NCI-H2029 (cell line): ENCODE measurements at places on chromosomes 3 and 15.
A peak's percentile ranks its signal among the peaks of the same experiment; 100 is the strongest.

- DNase-seq, result no peak
These were observed 47.4 kb upstream of the TPM1 start for GRCh38 chr15:62994975-62995681.

DNA sequence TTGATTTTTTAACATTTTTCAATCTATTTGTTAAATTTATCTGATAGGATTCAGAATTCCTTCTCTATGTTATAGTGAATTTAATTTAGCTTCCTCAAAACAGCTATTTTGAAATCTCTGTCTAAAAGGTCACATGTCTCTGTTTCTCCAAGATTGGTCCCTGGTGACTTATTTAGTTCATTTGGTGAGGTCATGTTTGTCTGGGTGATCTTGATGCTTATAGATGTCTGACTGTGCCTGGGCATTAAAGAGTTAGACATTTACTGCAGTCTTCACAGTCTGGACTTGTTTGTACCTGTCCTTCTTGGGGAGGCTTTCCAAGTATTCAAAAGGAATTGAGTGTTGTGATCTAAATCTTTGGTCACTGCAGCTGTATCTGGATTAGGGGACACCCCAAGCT lies 169.5 kb upstream of the C2CD4B start:
- DNase-seq, result no peak

DNA sequence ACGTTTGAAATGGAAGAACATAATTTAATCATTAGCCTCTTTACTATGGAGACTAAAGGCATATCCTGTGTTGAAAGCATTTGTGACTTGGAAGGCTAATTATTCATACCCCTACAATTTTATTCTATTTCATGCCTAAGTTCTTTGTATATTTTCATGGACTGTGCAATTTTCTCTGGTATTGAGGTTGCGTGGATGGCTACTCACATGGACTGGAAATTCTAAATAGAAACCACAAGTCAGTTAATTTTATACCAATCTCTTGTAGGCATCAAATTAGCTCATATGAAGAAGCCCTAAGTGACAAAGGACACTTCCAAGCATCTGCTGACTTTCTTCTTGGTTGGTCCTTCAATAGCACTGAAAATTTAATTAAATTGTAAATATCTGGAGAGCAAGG lies 1353.5 kb downstream of the ROBO1 start:
- DNase-seq, result no peak

DNA sequence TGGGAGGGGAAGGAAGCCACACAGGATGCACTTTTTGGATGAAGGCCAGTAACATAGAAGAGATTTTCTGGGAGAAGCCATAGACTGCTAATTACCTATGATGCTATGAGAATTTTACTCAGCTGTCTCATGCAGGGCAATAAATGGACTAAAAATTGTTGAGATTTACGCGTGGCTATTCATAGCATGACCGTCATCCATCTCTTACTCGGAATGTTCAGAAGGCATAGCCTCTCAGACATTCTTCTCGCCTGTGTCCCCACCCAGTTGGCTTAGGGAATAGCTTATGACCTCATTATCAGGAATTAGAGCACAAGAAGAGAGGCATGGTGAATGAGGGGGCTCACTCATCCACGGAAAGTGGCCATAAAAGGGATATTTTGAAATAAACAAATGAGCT lies 107.9 kb upstream of the ATP10A start:
- DNase-seq, result no peak

- no peak for DNase-seq
These were observed 26.4 kb downstream of the ACAA1 start for GRCh38 chr3:38110314-38111050.

DNA sequence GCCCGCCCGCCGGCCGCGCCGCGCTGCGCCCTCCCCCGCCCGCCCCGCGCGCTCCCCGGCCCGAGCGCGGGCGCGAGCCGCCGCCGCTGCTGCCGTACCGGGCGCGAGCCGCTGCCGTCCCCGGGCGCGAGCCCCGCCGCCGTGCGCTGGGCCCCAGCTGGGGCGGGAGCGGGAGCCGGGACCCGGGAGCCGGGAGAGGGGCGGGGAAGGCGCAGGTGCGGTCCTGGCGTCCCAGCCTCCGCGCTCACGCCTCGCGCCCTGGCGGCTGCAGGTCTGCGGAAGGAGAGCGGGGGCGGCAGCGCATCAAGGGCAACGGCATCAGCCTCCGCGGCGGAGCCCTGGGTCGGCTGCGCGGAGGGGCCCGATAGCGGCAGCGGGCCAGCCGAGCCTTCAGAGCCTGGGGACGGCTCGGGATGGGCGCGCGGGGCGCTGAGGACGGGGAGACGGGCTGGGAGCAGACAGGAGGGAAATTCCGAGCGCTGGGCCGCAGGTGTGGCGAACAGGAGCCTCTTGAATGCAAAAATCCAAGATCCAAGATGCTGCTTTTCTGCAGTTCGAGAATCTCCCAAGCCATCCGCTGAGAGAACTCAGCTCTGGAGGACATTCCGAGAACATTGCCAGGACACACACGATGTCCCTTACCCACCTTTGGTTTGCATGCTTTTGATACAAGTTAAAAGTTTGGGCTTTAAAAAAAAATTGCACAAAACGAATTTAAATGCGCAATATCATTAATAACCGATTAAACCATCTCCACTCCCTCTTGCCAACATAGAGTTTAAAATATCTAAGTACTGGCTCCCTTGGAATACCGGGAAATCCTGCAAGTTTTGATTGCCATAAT lies 251.1 kb downstream of the TJP1 start:
- no peak for DNase-seq

DNA sequence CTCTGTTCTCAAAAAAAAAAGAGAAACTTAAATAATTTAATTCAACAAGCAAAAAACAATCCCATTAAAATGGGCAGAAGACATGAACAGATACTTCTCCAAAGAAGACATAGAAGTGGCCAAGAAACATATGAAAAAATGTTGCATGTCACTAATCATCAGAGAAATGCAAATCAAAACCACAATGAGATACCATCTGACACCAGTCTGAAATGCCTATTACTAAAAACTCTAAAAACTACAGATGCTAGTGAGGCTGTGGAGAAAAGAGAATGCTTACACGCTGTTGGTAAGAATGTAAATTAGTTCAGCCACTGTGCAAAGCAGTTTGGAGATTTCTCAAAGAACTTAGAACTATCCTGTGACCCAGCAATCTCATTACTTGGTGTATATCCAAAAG lies 382.9 kb downstream of the OTOL1 start:
- DNase-seq, result no peak

- no peak for DNase-seq
These were observed 127.0 kb upstream of the ICE2 start for GRCh38 chr15:60605879-60606307.

- no peak for DNase-seq
These were observed 519.3 kb upstream of the CADM2 start for GRCh38 chr3:84439476-84439875.

- DNase-seq, result no peak
These were observed 4.0 kb upstream of the ITPKA start for GRCh38 chr15:41489641-41490040.

DNA sequence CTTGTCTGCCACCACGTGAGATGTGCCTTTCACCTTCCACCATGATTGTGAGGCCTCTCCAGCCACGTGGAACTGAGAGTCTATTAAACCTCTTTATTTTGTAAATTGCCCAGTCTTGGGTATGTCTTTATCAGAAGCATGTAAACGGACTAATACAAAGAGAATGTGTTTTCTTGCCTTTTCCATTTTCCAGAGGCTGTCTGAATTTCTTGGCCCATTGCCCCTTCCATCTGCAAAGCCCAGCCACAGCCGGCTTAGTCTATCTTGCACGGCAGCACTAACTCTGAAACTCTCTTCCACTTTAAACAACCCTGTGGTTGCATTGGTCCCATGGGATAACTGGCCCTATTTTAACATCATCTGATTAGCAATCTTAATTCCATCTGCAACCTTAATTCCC lies 215.3 kb downstream of the LRTM1 start:
- no peak for DNase-seq

DNA sequence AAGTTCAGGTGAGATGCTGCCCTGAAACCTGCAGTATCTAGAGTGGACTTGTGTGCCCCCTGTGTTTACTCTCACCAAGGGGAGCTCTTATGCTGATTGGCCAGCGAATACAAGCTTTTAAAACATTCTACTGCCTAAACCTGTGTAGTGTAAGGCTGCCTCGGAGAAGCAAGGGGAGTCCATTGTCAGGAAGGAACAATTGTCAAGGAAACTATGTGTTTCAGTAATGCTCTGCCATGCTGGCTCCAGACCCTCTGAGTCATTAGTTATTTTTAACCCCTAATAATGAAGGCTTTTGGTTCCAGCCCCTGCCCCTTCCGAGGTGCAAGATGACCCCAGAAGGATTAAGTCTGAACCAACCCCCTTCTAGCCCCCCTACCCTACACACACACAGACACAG lies 66.1 kb upstream of the CHMP2B start:
- DNase-seq, result no peak

DNA sequence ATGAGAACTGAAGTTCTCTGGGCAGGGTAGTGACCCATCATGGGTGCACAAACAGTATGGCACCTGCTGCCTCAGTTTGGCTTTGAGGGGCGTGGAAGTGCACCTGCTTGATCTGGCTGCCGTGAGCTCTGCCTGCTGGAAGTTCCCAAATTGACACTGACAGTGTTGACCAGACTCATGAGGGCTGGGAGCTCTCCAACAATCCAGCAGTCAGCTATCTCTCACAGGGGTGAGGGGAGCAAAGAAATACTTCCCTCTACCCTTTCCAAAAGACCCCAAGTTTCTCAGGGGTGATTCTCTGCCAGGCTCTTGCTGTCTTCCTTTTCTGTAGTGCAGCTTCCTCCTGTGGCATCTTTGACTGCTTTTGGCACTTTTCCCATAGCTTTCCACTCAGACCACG lies 49.4 kb upstream of the ROBO1 start:
- no peak for DNase-seq

DNA sequence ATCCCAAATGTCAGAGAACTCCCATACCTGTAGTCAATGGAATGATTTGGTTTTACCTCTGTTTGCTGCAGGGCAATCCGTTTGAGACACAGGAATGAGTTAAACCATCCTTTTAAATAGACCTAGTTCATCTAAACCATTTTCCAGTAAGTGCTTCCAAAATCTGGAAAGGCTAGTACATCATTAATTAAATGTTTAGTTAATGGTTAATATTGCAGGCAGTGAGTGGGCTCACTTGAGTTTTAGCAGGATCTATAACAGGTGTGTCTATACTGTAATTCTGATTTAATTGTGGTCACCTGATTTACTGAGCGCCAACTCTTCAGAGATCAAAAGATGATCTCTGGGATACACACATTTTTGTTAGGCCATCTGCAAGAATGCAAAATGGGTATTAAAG lies 353.9 kb upstream of the ROPN1 start:
- no peak for DNase-seq

- DNase-seq, result no peak
These were observed 36.0 kb upstream of the EOMES start for GRCh38 chr3:27758083-27758482.

GRCh38 chr3:197836244-197836643 lies 45.2 kb downstream of the LRCH3 start:
- no peak for DNase-seq

DNA sequence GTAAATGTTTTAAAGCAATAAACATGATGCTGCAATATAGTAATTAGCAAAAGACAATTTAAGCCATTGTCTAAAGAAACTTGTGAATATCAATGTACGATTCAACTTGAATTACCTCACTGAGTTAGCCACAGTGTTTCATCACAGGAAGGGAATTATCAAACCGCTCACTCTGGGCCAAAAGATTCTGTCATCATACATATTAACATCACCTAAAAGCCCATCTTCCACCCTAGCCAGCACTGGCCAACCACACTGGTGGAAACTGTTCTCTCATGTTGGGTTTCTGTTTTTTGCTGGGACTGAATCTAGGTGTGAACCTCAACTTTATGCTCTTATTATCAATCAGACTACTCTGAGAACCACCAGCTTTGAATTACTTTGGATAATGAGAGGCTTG lies 497.7 kb upstream of the THBS1 start:
- no peak for DNase-seq

DNA sequence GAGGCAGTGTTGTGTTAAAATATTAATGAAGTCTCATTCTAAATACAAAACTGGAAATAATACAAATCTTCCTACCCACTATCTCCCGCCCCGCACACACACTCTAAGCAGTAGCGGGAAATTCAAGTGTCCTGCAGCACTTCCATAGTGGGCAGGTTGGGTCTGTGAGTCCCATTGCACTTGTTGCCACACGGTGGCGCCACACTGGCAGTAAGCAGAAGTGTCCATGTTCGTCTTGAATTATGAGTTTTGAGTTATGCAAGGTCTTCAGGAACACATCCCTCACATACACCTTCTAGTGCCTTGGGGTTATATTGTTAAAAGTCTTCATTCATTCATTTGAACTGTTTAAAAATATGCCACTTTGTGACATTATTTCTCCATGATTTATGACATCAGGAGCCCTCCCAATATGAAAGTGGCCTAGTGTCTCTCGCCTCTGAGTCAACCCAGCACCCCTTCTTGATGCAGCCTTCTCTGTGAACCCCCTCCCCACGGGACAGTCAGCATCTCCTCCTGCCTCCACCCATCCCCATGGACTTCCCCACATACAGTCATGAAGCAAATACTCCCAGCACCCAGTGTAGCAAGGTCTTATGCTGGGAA lies 17.6 kb upstream of the CCDC174 start:
- peak; percentile 17 for DNase-seq

- no peak for DNase-seq
These were observed 100.2 kb downstream of the DTWD1 start for GRCh38 chr15:49721091-49721490.

- DNase-seq, result no peak
These were observed 75.3 kb upstream of the HRH1 start for GRCh38 chr3:11078826-11079515.

GRCh38 chr15:64501396-64501715 lies 41.0 kb downstream of the ZNF609 start:
- DNase-seq, result no peak

DNA sequence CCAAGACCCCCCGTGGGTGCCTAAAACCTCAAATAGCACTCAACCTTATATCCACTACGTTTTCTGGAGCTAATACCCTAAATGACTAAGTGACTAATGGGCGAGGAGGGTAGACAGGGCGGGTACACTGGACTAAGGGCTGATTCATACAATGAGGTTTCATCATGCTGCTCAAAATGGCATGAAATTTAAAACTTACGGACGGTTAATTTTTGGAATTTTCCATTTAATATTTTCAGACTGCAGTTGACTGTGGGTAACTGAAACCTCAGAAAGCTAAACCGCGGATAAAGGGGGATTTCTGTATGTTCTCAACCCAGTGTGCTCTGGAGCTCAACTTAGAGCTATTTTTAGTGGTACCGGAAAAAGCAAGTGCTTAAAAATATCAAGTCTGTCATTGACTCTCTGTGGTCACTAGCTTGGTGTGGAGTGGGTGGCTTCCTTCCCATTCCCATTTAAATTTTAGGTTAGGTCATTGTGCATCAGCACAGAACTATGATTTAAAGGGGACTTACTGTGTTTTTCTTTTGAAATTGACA lies 72.9 kb downstream of the LRRC28 start:
- no peak for DNase-seq

- DNase-seq, result no peak
These were observed 23.8 kb upstream of the OXTR start for GRCh38 chr3:8793242-8793641.

- no peak for DNase-seq
These were observed 116.7 kb downstream of the ADAM10 start for GRCh38 chr15:58632789-58633188.
